ENCODE measurements at places on chromosomes 6 and 20.
A peak's percentile ranks its signal among the peaks of the same experiment; 100 is the strongest.

DNA sequence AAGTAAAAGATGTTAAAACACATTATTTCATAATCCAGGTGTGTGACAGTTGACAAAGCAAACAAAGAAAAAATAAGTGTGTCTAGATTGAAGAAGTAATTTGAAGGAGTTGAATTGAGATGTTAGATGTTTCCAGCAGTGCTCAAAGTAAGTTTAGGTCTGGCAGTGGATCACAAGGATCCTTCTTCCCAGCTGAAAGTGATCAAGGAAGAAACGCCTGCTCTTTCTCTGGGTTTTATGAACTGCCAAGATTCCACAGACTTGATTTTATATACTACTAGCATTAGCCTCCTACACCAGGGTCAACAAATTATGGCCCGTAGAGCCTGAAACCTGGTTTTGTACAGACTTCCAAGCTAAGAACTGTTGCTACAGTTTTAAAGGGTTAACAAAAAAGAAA lies 30.3 kb downstream of the STX7 start:
- DNase-seq = no peak

DNA sequence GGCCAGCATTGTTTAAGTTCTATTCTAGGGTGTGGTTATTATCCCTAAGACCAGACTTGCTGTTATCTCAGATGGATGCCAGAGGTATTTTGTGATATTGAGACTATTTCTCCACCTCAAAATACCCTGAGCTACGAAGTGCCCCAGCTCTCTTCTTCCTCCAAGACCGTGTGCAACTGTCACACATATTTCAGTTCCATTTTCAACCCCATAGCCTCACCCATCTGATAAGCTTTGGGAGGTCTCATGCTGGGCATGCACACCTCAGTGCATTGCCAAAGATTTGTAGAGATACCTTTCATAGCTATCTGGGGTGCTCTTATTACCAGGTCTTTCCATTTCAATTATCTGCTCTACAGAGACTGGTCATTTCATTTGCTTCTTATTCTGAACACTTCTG lies 815.8 kb upstream of the EYS start:
- no peak for DNase-seq

DNA sequence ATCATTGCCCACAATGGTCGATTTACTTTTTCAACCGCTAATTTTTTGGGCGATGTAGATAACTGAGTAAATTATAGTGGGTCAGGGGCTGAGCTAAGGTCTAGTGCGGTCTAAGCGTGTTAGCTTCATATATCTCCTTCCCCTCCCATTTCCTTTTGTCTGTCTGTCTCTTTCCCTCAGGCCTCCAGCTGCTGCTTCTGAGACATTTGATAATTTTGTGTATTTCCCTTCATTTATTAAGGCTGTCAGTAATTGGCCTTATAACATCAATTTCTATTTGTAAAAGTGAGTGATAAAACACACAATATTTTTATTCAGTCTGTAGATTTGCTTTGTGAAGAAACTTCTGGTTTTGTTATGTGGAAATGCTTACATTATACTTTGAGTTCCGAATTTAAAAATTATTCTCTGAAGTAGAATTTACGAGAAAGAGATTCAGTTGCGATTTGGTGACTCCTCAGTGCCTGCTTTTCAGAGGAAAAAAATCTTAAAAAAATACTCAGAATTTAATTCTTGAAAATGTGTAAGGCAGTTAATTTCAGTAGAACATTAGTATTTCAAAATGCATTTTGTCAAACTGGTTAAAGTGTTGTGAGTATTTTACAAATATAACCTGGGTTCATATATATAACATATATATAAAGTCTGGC lies 1.4 kb downstream of the TMEM170B start:
- DNase-seq = no peak

DNA sequence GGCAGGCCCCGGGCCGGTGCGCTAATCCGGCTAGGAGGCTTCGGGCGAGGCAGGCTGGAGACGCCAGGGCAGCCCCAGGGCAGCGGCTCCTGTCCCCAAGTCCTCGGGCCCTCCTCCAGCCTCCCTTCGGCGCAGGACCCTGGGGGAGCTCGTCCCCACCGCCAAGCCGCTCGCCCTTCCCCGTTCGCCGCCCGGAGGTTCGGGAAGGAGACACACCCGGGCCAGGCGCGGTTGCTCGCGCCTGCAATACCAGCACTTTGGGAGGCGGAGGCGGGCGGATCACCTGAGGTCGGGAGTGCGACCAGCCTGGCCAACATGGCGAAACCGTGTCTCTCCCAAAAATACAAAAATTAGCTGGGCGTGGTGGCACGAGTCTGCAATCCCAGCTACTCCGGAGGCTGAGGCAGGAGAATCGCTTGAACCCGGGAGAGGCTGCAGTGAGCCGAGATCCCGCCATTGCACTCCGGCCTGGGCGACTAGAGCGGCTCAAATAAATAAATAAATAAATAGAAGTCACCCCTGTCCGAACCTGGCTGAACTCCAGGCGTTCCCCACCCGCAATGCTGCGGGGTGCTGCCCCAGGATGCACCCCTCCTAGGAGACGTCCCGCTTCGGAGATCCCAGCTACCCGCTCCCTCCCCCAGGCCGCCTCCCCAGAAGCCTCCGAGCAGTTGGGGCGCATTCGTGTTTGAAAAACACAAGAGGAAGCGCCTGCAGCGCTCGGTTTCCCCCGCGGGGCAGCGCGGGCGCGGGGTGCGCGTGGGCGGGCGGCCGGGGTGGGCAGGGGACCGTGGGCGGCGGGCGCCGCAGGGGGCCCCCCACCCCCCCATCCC lies 27.5 kb downstream of the SERPINB9 start:
- DNase-seq = peak; percentile 57

DNA sequence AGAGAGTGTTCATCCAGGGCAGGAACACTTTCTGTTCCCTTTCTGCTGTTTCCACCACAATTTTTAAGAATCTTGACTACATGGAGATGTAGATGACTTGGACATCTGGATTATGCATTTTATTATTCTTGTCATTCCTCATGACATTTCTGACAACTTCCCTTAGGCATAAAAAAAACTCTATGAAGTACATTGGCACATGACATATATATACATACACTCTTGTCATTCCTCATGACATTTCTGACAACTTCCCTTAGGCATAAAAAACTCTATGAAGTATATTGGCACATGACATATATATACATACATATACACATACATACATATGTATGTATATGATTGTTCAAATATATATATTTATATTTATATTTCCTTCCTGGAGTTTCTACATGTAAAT lies 531.5 kb downstream of the COL12A1 start:
- no peak for DNase-seq

GRCh38 chr20:33082546-33082945 lies 3.1 kb downstream of the BPIFB4 start:
- no peak for DNase-seq

DNA sequence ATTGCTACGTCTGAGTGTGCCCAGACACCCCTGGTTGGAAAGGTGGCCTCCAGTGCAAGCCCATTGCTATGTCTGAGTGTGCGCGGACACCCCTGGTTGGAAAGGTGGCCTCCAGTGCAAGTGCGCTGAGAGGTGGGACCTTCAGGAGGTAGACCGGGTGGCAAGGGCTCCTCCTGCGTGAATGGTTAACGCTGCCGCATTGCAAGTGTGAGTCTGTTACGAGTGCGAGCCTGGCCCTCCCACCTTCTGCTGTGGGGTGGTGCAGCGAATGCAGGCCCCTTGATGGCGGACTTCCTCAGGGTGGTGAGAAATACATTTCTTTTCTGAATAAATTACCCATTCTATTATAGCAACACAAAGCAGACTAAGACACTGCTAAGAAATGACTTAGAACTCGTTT lies 208.8 kb downstream of the DLL1 start:
- DNase-seq = peak; percentile 1

GRCh38 chr20:4488407-4489339 lies 233.0 kb upstream of the PRND start:
- no peak for DNase-seq

- no peak for DNase-seq
Measured at GRCh38 chr6:31705931-31706330, 735 bp upstream of the LY6G6F start.

DNA sequence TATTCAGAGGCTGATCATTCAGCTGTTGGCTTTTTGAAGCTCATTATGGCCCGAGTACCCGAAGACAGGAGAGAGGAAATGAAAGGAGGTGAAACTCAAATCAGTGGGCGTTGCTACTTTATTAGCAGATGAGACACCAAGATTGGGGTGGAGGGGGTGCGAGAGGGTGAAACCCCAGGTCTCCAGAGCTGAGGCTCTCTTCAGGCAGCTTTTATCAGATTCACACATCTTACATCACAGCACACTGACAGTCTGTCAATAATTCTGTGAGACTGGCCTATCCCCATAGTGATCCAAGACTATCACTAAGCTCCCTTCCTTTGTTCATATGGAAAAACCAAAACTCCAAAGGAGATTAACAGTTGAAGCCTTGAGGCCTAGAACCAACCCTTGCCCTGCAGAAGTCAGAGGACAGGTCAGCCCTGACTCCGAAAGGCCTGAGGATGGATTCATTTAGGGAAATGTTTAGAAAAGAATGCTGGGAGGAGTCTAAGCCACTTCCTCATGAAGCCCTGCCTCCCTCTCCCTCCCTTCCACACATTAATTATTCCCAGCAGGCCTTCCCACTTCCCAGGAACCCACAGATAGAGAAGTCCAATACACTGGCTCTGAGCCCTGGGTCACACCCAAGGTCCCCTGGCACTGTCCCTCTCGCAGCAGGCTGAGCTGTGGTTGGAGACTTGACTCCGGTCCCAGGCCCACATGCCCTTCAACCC lies 23.2 kb downstream of the TRERF1 start:
- peak; percentile 59 for DNase-seq

GRCh38 chr6:93644611-93645010 lies 225.3 kb upstream of the EPHA7 start:
- no peak for DNase-seq

- no peak for DNase-seq
Measured at GRCh38 chr6:108640104-108640503, 79.4 kb downstream of the FOXO3 start.

DNA sequence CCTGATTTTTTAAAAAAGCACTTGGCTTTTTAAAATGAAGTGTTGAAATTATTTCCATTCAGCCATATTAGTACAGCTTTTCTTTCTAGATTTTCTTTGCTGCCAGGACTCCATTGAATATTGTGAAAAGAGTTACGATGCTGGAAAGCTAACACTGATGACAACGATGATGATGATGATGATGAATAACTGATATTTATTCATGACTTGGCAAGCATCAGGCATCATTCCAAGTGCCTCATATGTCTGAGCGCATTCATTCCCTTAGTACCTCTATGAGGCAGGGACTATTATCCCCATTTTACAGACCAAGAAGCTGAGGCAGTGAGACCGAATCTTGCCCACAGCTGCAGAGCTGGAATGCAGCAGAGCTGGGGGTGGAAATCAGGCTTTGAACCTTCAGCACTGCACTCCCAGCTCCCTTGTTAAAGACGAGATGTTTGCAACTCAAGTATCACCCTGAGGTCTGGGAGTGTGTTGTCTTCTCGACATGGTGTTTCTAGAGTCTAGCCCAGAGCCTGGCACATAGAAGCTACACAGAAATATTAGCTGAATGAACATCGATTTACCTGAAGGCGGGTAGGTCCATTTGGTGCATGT lies 85.5 kb upstream of the FRMD1 start:
- no peak for DNase-seq

GRCh38 chr20:24651171-24651975 lies 181.9 kb downstream of the SYNDIG1 start:
- DNase-seq = no peak

DNA sequence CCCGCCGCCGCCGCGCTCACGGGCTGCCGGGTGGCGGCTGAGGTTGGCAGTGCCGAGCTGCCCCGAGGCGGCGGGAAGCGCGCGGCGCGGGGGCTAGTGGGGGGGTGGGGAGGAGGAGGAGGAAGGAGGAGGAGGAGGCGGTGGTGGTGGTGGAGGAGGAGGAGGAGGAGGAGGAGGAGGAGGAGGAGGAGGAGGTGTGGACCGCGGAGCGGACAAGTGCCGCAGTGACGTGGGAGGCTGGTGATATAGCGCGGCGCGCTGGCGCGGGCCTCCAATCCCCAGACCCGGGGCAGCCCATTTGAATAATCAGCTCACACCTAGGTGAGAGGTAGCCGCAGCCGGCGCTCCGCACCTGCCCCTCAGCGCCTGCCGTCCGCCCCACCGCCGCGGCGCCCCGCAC lies at the start of gene FOXA2:
Gene FOXA2 (minus strand): TSS at position 51 of the 400 bp plus-strand sequence. CDS start 294 bp downstream, outside the sequence.
- no peak for DNase-seq

GRCh38 chr6:112912416-112913101 lies 565.4 kb downstream of the RFPL4B start:
- DNase-seq = no peak

GRCh38 chr6:147859071-147859470 lies 350.6 kb downstream of the SAMD5 start:
- DNase-seq = no peak

DNA sequence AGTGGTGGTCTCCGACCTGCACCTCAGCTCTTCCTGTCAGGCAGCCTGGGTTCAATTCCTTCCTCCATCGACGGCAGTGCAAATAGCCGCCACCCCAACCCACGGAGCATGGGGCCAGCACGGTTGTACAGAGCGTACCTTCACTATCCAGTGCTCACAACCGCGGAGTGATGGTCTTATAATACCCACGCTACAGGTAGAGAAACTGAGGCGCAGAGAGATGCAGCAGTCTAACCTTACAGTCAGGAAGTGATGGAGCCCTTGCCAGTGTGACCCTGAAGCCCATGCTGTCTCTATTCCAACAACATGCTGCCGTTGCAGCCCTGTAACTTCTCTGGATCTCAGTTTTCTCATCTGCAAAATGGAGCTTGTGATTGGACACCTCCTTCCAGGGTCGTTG lies 11.0 kb downstream of the SCRT2 start:
- no peak for DNase-seq

DNA sequence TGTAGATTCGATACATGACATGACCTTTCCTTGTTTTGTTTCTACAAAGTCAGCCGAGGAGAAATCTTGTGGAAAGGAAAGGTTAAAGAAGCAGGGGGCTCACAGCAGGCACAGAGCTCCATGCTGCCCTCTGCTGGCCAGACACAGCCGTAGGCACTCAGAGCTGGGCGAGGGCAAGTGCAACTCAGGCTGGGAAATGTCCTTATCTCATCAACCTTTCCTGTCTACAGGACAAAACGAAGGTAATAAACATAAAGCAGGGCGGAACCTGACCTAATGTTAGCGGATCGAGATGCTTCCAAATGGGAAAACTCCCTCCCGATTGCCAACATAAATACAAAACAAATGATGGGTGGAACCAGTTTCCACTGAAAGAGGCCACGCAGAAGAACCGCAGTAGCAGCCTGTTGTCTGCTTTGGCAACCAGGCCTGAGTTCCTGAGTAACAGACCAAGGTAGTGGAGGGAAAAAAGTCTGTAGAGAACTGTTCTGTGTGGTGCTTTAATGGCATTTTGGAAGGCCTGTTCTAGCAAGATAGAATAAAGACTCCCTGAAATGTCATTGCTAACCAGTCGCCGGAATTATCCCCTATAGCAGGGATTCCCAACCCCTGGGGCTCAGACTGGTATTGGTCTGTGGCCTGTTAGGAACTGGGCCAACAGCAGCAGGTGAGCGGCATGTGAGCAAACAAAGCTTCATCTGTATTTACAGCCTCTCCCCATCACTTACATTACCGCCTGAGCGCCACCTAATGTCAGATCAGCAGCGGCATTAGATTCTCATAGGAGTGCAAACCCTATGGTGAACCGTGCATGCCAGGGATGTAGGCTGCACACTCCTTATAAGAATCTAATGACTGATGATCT lies 85.2 kb downstream of the MBOAT1 start:
- peak; percentile 75 for DNase-seq

GRCh38 chr6:154432533-154433476 lies 76.2 kb upstream of the IPCEF1 start:
- no peak for DNase-seq

- DNase-seq = no peak
Measured at GRCh38 chr20:51199920-51200319, 177.0 kb upstream of the KCNG1 start.

- DNase-seq = no peak
Measured at GRCh38 chr20:50731930-50732690, 730 bp downstream of the PARD6B start.

- DNase-seq = no peak
Measured at GRCh38 chr6:5956939-5957338, 49.8 kb downstream of the NRN1 start.

Data from activated CD4-positive, alpha-beta T cell treated with anti-CD3 and anti-CD28 coated beads for 48 hours (primary cell).